NCI-H1436 (cell line): ENCODE measurements at places on chromosomes 1 and 21.
A peak's percentile ranks its signal among the peaks of the same experiment; 100 is the strongest.

GRCh38 chr21:27772816-27773215 is 805.9 kb upstream of the ADAMTS5 start:
- DNase-seq = no peak

DNA sequence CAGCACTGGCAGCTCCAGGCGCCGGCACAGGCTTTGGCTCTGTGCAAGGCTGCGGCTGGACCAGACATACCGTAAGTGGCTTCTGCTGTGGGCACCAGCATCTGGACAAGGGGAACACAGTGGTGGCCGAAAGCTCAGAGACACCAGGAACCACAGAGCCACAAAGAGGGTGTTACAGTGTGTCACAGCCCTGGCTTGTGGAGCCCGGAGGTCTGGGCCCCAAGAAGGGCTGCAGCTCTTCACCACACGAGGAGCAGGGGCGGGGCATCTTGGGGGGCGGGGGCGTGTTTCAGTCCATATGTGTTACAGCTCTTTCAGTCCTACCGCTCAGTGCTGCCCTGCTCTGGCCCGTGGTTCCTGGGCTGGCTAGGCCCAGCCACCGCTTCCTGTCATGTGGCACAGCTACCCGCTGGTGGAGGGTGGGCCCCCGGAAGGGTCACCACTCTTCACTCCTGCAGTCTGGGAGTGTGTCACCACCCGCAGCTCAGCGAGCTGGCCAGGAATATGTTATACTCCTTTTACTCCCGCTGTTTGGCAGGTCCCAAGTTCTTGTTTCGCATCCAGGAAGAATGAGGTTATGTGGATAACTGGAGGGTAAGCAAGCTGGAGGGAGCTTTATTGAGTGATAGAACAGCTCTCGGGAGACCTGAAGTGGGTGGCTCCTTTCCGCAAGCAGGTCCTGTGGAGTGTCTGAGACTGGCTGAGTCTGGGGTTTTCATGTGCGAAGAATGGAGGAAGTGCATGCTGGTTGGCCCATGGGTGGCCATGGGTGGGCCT is 3.3 kb upstream of the LSM10 start:
- no peak for DNase-seq

DNA sequence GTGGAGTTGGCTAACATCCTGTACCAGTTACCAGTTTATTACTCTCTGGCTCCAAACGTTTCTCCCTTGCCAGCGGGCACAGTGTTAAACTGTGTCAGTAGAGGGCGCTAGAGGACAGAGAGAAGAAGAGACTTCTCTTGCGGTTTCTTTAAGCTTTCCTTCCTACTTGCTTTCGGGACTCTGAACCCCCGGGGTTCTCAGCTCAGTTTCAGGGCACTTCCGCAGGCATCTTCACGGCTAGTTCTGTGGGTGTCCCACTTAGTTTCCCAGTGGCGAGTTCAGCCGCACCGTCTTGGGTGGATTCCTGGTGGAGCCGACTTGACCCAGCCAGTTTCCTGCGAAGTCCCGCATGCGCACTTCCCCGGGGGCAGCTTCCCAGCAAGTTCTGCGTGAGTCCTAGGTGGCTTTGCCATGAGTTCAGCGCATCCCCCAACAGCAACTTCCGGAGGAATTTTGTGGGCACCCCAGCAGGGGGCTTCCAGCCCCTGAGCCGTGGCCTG is 37.9 kb upstream of the BTG2 start:
- peak; percentile 95 for DNase-seq

DNA sequence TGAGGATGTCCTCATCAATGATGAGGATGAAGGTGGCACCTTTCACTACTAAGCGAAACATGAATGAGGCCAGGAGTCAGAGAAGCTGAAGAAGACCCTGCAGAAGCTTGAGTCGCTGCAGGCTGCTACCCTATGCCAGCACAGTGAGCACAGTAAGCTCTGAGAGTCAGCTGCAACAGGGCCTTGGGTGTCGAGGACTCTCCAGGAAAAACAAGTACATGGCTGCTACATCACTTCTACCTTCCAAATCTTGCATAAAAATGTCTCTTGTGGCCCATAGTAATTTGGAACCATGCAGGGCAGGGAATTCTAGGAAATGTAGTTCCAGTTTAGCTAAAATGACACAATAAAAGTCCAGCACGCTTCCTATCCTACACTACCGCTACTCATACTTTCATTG is 51.5 kb upstream of the KIRREL1 start:
- DNase-seq = no peak

DNA sequence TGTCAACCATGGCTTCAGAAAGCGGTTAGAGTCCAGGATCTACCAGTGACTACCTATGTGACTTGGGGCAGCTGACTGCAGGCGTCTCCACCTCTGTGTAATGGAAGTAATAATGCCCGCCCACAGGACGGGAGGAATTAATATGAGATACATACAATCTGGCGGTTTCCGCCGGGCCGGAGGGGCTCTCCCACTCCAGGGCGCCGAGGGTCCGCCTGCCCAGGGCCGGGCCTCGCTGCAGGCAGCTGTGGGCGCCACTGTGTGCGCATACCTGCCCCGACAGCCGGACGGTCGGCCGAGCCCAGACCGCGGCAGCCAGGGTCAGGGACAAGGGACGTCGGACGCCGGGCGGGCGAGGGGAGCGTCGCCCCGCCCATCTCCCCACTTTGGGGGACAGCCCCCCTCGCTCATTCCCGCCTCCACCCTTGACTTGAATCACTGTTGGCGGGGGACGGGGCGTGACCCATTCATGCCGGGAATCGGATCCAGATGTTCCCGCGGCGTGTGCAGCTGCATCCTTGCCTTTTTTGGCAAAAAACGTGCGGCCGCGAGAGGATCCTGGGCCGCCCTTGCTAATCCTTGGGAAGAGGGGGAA is 6.0 kb upstream of the SF3A3 start:
- DNase-seq = no peak

DNA sequence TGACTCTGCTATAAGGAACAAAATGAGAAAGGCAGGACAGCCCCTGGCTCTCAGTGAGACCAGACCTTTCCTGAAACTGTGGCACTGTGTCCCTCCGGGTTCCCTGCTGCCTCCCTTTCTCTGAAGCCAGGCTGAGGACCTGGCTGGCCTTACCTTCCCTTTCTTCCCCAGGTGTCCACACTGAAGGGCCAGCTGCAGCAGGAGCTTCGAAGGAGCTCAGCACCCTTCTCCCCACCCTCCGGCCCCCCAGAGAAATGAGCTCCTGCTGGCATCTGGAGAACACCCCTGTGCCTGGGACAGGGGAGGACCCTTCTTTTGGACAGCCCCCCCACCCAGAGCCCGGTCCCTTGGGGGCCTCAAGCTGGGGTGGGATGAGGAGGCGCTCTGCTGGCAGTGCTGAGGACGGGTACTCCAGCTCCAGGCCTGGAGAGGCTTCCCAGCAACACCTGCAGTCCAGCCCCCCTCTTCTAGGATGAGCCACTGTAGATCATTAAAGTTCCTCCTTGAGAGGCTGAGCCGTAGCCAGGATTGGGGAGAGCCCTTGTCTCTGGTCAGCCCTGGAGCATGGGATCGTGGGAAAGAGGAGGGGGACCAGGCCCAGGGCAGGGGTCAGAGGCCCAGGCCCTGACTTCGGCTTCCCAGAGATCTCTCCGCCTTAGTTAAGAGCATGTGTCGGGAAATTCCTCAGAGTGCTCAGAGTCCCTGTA is 8.1 kb downstream of the MFAP2 start:
- no peak for DNase-seq

- no peak for DNase-seq
These were observed 405.6 kb downstream of the NPHP4 start for GRCh38 chr1:5586629-5587028.

DNA sequence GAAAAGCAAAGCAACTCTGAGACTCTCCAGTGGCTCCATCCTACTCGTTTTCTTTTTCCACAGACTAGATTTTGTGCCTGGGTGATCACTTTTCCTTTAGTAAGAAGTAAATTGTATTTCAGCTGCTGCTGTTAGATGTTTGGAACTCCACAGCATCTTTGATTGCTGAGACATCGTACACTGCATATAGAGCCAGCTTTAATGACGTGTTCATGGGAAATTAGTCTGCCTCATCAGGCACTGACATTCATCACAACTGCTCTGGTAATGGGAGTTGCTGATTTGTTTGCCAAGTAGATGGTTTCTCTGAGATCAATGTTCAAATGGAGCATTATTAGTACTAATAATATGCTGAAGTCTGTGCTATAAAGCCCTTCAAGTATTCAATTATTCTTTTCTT is 573.8 kb upstream of the NR5A2 start:
- DNase-seq = no peak

DNA sequence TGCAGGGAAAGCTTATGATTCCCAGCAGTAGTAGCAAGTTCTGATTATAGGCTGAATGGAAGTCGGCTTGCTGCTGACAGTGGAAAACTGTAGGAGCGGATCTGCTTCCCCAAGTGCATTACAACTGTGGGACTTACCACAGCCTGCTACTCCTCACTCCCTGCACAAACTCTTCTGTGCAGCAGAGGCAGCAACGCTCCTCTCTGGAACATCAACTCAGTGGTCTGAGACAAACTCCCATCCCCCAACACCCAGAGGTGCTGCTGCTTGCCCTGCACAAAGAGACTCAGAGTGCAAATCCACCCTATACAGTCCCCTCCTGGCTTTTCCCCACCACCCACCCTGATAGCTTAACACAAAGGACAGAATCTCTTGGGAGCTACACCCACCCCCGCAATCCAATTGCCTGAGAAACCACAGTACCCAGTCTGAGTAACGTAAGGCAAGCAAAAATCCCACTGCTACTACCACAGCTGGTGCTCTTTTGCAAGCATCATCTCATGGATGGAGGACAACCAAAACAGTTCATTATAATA is 1455.2 kb downstream of the AMY1C start:
- no peak for DNase-seq

DNA sequence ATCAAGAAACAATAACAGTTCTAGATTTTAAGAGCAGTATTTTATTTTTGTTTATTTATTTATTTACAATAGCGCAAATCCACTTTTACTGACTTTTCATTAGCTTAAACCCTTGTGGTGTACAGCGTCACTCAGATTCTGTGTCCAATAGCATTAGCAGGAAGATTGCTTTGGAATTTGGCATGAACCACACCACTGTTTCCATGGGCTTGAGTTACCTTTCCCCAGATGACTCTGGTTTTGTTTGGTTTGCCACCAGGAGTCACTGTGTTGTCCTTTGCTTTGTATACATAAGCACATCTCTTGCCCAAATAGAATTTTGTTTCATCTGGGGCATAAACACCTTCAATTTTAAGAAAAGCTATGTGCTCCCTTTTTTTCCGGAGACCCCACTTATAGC is 25.9 kb upstream of the SNRPE start:
- DNase-seq = no peak

DNA sequence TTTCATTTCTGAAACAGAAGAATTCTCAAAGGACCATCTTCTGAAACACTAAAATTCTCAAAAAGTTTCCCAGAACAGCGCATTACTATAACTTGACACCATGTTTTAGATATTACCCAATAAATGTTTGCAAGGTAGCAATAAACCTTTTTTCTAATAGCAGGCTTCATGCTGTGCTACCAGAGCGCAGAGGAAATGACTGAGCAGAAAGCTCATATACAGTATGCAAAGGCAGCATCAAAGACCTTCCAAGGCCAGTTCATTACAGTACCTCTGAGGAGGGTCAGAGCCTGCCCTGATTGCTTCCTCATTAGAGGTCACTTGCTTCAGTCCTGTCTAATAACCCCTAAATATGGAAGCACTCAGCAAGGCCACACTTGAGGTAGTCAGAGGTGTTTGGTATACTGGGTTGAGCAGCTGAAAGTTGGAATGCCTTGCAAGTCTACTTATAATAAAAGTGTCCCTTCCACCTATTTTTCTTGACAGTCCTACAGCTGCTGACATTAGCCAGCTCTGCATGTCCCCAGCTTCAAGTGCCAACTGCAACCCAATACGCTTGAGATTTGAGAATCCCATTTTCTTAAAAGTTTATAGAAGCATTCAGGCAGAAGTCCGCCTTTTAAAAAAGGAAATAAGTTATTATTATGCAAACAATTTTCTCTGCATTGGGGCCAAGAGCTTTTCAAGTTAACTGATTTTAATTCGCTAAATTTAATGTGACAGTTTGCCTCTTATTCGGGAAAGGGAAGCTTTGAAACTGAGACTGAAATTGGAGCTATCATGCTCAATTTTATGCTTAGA is 207.2 kb downstream of the ZC3H11B start:
- no peak for DNase-seq

DNA sequence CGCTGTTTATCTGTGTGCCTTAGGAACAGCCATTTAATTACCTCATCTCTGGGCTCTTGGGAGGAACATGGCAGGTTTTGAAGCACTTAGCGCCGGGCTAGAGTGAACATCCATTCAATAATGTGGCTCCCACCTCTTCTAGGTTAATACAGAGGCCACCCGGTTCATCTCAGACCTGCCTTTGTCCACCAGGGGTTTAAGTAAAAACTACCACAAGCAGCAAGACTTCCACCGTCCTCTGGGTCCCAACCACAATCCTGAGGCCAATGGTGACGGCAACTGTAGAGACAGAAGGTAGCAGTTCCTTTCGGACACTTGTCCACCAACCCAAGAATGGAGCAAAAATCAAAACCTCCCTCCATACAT is 924 bp upstream of the DDOST start:
- no peak for DNase-seq

DNA sequence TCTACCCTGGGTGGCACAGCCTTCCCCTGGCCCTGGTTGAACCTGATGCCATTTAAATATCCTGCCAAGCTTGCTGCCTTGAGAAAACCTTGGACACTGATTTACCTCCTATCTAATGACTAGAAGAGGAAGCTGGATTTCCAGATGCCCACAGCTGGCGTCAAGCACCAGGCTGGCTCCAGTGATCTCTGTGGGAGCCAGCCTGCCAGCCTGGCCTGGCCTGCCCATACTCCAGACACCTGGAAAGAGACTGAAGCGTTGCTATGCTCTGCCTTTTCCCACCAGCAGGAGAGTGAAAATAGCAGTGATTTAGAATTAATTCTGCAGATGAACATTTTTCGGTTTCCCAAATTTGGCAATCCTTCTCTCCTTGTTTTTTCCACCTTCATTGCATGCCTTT is 11.5 kb upstream of the EIF4G3 start:
- DNase-seq = no peak

- no peak for DNase-seq
These were observed 1745.3 kb downstream of the MRPL39 start for GRCh38 chr21:23861911-23862504.

DNA sequence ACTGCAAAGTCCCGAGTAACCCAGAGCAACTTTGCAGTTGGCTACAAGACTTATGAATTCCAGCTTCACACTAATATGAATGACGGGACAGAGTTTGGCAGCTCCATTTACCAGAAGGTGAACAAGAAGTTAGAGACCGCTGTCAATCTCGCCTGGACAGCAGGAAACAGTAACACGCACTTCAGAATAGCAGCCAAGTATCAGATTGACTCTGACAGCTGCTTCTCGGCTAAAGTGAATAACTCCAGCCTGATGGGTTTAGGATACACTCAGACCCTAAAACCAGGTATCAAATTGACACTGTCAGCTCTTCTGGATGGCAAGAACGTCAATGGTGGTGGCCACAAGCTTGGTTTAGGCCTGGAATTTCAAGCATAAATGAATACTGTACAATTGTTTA is 66.8 kb downstream of the ACBD6 start:
- DNase-seq = no peak
